ENCODE measurements at places on chromosomes 11 and 22.

DNA sequence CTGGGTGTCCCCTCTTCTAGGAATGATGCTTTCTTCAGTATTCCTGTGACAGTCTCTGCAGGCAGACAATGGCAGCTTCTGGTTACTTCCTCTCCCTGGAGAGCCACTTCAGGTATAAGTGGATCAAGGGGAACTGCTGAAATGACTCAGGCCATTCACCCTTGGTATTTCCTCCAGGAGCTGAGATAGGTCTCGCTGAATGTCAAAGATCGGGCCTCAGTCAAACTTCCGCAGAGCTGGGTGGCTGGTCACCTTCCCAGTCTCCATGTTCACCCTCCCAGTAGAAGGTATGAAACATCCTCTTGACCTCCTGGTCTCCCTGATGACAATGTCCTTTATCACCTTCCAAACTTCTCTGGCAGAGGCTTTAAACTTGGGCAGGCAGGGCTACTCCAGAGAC, 1.8 kb upstream of the ANKK1 start:
- DNase-seq = no peak

DNA sequence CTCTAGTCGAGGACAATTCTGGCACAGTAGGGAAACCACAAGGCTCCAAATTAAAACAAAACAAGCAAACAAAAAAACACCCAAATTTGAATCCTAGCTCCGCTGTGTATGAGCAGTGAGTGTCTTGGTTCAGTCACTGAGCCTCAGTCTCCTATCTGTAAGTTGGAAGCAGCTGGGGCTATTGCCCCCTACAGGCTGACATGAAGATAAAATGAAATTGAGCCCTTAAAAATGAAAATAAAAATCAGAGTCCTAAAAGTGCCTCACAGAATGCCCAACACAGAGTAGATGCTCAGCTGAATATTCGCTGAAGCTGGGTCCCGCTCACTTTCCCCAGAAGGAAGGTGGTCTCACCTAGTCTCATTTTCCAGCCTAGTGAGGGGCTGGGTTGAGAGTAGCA, 65.2 kb downstream of the PDE2A start:
- DNase-seq = no peak

DNA sequence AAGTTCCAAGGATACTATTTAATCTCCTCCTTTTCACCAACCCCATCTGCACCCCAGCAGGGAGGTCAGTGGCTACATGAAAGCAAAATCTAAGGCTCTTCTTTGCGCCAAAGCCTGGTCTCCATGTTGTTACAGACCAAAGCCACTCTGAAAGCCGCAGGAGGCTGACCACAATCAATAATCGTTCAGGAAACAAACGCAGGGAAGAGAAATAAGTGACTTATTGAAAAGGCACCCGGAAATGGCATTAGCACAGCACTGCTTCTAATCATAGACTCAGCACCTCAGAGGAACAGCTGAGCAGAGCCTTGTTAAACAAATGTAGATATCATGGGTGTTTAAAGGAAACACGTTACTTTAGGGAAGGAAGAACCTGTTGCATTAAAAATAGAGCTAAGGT, 183.9 kb downstream of the KIRREL3 start:
- DNase-seq = no peak

DNA sequence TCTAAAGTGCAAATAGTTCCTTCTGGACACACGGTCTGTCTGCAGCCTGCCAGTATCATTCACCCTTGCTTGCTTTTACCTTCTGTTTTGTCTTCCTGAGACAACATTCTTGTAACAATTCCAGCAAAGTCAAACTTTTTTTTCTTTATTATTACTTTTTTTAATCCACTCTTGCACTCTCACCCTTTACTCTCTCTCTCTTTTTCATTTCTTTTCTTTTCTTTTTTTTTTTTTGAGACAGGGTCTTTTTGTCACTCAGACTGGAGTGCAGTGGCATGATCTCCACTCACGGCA, 53.7 kb downstream of the MCHR1 start:
- no peak for DNase-seq

- DNase-seq = no peak
Measured at GRCh38 chr11:36057379-36058042, 113.6 kb downstream of the LDLRAD3 start.

- DNase-seq = peak; percentile 3
Measured at GRCh38 chr11:124115782-124116616, 749 bp downstream of the VWA5A start.
